HFFc6 (cell line): ENCODE measurements at places on chromosomes 12 and 14. TPM values are rescaled to one million over a fixed set of nuclear protein-coding genes. Genes with fewer than 3 reads are reported as not detected.
A peak's percentile ranks its signal among the peaks of the same experiment; 100 is the strongest.

DNA sequence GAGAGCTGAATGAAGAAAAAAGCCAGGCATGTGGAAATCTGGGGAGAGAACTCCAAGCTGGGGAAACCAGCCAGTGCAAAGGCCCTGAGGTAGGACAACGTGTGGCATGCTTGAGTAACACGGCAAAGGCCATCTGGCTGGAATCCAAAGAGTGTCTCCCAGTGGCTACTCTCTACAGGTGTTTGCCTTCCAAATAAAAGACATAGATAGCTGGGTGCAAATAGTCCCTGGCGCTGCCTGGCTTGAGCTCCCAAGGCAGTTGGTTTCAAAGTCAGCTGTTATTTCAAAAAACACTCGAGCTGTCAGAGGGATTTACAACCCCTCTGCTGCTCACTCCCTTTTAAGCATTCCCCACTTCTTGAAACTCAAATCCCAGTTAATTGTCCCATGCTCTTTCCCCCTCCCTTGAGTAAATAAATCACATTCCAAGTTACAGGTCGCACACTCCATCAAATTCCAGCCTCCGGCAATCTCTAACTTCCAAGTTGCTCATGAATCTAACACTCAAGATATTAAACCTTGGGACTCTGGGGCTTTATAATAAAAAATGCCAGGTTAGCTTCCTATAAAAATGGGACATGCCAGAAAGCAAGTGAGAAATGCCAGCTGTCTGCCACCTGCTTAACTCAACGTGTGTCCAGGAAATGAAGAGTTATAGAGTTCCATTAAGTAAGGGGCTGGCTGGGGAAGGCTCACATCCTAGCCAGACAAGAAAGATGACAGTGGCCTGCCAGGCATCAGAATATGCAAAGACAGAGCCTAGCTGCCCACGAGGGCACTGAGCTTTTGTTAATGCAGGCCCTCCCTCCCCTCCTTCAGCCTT, 133.6 kb upstream of the NOS1 start:
- DNase-seq: no peak

DNA sequence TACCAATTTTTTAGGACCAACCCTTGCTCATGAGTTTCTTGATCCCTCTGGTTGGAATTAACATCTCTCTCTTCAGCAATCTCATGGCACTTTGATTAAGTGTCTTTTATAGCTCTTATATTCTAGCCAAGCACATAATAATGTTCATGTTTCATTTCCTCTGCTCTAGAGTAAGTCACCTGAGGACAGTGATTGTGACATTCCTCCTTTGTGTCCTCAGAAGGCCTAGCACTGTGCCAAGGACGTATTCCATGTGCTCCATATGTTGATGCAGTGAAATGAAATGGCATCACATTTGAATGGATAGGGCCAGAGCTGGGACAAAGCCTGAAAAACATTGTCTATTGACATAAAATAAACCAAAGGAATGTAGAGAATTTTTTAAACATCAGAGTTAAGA, 322.8 kb upstream of the PRICKLE1 start:
- no peak for DNase-seq

Gene CIT
- 20.3 to 52.9 TPM (median 35.9 TPM) in 3 replicates for total RNA-seq

DNA sequence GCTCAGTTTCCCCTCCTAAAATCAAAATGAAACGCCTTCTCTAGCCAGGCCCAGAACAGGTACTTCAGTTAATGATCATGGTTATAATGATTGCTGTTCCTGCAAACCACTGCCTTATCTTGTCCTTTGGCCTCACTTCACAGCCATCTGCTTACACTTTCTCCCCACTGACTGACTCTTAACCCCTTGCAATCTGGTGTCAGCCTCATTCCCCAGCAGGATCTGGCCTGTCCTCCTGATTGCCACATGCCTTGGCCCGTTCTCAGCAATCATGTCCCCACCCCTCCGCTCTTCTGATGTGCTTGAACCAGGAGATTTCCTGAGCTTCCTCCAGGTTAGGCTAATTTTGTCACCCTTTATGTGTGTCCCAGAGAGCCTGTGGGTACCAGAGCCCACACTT, 64.5 kb downstream of the KCNA1 start:
- no peak for DNase-seq

DNA sequence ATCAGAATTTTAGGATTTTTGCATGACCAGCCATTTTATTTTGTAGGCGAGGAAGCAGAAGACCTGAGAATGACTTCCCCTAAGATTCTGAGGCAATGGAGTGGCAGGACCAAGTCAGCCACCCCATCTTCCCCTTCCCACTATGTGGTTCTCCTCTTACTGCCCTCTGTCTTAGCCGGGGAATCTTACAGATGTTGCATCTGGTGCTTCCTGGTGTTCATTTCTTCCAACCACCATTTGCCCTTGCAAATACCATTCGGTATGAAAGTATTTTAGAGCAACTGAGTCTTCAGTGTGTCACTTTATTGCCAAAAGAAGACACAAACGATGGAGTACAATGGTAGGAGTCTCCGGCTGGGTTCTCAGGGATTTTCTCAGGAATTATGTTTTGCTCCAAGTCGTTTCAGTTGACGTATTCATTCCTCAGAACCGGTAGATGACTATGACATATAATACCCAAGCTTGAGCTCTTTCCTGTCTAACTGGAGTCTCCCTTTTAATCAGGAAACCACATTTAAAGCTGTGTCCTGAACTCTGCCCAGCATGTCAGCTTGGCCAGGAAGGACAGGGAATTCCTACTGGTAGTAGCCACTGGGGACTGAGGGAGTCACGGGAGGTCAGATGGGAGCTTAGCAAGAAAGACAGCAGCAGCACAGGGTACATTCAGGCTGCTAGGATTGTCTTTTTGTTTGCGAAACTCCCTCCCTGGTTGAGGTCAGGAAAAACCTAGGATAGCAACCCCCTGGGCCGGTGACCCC, 87.0 kb downstream of the SAMD4A start:
- DNase-seq: peak; percentile 73

DNA sequence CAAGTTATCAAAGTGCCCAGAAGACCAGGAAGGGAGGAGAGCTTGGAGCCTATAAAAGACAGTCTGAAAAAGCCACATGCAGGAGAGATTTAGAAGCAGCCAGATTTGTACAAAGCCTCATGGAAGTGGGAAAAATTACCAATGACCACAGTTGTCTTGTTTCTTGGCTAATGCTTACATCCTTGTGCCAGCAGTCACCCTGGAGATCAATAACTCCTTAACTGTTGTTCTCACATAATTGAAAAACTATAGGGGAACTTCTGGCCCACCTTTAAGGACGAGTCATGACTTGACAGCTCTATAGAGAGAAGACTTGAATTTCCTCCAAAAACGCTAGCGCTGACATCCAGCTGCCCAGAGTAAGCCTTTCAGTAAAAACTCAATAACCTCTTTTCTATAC, 313.1 kb downstream of the GALC start:
- DNase-seq: no peak

GRCh38 chr14:99619835-99620834, 16.1 kb upstream of the CCDC85C start:
- DNase-seq: peak; percentile 45

GRCh38 chr12:128056136-128056801, 210.7 kb upstream of the TMEM132C start:
- no peak for DNase-seq

DNA sequence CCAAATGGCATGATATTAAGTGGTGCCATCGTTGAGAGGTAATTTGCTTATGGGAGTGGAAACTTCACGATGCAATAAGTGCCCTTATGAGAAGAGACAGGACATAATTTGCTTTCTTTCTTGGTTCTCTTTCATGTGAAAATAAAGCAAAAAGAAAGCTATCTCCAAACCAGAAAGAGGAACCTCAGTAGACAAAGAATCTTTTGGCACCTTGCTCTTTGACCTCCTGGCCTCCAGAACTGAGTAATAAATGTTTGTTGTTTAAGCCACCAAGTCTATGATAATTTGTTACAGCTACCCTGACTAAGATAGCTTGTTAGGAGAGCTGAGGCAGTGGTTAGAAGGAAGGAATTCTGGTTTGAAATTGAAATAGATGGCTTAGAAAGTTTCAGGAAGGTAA, 39.6 kb downstream of the CCER1 start:
- DNase-seq: no peak

- DNase-seq: no peak
Measured at GRCh38 chr14:64062381-64063115, 209.7 kb downstream of the SYNE2 start.

DNA sequence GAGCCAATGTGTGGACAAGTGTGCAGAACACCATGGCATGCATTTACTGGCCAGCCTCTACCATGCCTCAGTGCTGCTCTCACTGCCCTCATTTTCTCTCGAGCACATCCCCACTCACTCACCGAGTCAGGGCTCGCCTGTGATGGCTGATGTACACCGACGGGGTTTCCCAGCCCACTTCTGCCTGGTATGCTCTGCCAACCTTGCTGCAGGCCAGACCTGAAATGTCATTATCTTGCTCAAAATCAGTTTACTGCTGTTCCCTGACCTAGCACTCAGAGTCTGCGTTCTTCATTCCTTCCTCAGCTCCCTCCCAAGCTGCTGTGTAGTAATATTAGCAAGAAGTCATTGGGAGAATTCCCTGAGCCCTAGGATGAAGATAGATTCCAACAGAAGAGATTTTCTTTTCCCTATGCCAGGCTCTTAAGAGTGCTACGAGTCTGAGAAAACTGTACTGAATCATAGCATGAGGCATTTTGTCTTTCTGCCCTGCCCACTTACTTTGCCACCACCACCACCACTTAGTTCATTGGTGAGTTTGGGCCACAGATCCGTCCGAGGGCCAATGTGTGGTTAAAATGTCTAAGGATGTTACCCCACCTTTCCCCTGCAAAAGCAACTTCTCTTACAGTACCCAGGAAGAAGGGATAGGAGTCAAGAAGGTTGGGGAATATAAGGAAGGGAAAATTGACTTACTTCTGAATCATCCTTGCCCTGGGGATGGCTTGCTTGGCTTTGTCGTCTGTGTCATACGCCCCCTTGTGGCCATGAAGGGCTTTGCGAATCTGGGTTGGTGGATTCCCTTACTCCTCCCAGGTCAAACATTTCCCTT, 51.0 kb downstream of the BMAL2 start:
- DNase-seq: peak; percentile 81

- DNase-seq: no peak
Measured at GRCh38 chr12:100986595-100987547, 192.3 kb downstream of the ANO4 start.

Gene C12orf54
- total RNA-seq: not detected in 2 replicates

Gene PYGL
- total RNA-seq: 31.4 to 41.8 TPM (median 35.5 TPM) in 3 replicates

DNA sequence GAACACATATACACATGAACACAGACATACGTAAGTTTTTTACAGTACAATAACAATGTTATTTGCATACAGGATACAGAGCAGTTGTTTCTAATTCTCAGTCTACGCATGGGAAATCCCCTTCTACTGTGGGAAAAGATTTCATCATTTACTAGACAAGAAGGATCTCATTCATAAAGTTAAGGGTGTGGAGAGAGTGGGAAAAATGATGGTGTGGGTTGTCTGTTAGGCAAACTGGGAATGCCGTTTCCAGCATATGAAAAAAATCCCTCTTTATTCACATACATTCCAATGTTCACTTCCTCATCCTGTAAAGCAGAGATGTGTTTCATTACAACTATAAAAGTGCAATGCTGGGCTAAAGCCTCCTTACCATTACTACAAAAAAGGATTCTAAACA, 120.9 kb downstream of the SINHCAF start:
- DNase-seq: no peak

DNA sequence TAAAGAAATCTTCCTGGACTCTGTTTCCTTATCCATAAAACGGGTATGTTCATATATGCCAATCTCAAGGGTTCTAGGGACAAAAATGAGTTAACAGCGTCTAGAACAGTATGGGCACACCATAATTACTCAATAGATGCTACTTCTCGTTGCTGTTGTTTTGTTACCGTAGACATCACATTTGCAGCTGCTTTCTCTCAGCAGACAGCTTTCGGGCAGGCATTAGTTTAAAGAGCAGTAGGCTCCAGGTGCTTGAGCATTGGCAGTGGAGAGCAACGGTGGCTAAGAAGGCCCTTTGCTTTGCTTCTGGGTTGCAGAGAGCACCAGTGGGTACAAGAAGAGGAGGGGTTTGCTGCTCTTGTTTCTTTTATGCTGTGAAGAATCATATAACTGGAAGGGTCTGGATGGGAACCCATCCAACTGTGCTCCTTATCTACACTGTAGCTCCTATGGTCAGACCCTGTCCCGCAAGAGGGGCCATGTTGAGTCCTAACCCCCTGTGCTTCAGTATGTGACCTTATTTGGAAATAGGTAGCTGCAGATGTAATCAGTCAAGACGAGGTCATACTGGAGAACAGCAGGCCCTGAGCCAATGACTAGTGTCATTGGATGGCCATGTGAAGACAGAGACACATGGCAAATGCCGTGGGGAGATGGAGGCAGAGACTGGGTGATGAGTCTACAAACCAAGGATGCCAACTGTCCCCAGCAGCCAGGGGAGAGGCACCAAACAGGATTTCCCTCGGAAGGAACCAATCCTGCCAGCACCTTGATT, 120.0 kb downstream of the RBM19 start:
- no peak for DNase-seq

- DNase-seq: peak; percentile 10
Measured at GRCh38 chr12:80877721-80878265, 59.9 kb downstream of the LIN7A start.

DNA sequence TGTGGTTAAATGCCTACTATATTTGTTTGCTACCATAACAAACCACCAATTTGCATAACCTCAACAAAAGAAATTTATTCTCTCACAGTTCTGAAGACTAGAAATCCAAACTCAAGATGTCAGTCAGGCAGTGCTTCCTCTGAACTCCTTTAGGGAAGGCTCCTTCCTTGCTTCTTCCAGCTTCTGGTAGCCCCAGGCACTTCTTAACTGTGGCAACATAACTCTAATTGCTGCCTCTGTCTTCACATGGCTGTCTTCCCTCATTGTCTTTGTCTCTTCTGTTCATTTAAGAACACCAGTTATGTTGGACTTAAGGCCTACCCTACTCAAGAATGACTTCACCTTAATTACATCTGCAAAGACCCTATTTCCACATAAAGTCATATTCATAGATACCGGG, 206.9 kb downstream of the SYT1 start:
- no peak for DNase-seq

Gene FERMT2
- total RNA-seq: 127 to 152 TPM (median 146 TPM) in 3 replicates

DNA sequence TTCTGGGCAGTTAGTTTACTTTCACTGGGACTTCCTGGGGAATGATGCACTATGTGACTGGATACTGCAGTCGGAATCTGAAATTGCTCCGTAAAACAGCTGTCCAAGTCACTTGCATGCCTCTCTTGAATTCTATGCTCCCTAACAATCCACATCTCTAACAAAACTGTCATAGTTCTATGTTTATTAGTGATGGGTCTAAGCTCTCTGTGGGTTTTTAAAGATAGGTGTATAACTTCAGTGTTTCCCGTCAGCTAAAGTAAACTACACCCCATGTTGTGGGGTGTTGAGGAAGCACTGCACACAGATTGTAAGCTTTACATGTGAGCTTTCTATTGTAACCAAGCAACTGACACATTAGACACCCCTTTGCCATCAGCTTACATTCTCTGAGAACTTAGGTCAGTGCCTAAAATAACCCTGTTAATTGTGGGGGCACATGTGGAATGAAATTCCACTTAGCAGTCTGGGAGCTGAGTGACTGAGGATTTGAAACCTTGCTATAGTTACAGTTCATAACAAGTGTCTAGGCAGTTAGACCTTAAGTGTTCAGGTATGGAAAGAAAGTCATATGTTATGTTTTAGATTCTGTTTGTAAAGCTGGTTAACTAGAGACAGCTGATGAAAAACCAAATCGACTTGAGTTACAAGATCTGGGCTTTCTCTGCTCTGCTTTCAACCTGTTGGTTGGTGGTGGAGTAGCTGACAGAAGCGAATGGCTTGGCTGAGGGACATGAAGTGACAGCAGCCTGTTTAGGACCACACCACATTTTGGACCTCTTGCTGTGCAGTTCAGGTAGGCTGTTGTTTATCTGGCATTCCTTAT, 165.7 kb downstream of the AKAP6 start:
- DNase-seq: peak; percentile 83

- no peak for DNase-seq
Measured at GRCh38 chr14:81132468-81132867, 88.3 kb downstream of the GTF2A1 start.

- DNase-seq: no peak
Measured at GRCh38 chr14:77309131-77309530, 11.6 kb downstream of the POMT2 start.
